NCI-H774 (cell line): ENCODE measurements at places on chromosomes 13 and 19.

DNA sequence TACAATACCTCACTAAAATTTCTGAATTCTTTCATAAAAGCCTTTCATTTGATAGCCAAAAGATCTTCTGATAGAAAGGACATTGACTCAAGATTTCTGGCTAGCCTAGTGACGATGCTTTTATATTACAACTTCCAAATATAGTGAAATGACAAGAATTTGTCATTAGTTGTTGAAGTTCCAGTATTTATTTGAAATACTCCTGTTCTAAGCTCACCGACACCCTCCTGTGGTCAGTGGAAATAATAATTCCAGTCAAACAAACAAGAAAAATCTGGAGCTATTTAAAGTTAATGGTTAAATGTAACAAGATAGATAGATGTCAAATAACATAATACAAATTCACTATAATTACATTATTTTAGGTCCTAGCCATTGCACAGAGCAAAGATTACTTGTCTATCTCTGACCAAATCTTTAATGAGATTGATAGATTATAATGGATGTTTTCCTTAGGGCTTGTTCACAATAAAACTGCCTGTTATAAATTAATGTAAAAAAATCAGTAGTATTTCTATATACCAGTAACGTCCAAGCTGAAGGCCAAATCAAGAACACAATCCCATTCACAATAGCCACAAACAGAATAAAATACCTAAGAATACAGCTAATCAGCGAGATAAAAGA, 195.5 kb downstream of the RGCC start:
- DNase-seq = no peak

- no peak for DNase-seq
Measured at GRCh38 chr13:51793570-51794271, 10.2 kb downstream of the DHRS12 start.

DNA sequence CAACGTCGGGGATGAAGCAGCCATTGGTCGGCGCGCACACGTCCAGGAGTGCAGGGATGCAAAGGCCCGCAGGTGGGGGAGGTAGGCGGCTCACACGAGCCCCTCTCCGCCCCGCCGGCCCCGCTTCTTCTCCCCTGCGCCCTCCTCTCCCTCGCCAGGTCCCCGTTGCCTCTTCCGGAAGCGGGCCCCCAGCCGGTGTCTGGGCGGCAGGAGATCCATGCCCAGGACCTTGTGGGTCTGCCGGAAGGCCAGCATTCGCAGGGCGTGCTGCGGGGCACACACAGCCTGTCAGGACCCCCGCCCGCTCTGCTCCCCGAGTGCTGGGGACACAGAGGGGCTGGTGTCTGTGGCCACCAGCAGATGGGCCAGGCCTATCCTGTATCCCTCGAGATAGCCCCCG, 19.7 kb upstream of the MATK start:
- no peak for DNase-seq

DNA sequence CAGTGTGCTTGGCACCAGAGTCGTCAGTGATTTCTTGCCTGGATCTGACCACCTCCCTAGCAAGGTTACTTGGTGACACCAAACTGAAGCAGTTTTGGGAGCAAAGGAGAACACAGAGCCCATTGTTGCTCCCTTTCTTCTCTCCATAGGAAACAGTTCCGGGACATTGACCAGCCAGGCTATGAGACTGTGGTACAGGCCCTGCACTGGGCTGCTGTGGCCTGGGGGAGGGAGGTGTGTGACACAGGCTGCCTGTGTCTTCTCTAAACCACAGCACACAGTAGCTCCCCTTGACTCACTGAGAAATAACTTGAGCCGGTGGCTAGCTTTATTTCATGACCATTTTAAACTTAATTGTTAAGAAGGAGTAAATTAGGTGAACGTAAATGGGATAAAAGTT, 214.8 kb upstream of the UBL3 start:
- DNase-seq = no peak

- no peak for DNase-seq
Measured at GRCh38 chr19:1238369-1239303, 831 bp upstream of the CBARP start.

- no peak for DNase-seq
Measured at GRCh38 chr13:43482026-43482425, 304.7 kb downstream of the ENOX1 start.

- no peak for DNase-seq
Measured at GRCh38 chr13:77184455-77184854, 142.4 kb downstream of the MYCBP2 start.

GRCh38 chr19:49847731-49848696, 2.9 kb upstream of the PTOV1 start:
- DNase-seq = no peak

GRCh38 chr19:34662919-34663318, 14.0 kb downstream of the SCGB2B2 start:
- no peak for DNase-seq

DNA sequence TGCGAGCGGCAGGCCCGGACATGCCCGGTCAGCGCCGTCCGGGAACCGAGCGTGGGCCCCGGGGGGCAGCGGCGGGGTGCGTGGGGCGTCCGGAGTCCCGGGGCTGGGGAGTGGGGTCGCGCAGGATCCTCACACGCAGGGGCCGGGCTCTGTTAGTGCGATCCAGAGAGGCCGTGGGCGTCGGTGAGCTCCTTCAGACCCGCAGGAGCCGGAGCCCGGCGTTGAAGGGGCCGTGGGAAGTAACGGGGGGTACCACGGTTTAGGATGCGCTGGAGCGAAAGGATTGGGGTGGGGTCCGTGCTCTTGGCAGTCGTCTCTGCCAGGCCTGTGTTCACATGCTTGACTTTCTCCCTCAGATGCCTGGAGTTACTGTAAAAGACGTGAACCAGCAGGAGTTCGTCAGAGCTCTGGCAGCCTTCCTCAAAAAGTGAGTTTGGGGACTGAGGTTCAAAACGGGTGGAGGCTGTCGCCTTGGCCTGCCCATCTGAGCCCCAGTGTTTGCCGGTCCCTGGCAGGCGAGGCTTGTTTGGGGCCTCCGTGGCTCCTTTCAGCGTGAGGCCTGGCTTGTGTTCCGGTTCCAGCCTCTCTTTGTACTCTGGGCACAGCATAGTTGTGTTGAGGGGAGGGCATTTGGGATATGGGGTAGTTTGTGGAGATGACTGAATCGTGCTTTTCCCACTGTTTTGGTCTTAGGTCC, 512 bp downstream of the RPS19 start:
- no peak for DNase-seq

- DNase-seq = no peak
Measured at GRCh38 chr19:50657222-50657669, 8.0 kb downstream of the C19orf81 start.

GRCh38 chr13:72346716-72347115, 380.7 kb downstream of the MZT1 start:
- DNase-seq = no peak

DNA sequence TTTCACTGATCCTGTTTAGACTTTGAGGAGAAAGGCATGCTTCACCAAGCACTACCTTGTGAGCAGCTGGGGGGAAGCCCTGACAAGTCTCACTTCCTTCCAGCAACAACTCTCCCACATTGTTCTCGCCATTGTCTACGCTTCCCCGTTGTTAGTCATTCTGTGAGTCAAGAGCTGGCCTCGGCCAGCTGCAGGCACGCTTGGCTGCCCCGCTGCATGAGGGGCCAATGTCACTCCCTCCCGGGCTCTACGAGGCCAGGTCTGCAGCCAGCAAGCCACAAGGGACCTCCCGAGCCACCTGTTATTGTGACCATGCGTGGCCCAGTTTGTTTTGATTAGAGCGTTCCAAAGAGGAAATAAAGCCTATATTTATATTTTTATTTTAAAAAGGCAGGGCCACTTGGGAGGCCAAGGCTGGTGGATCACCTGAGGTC, 220.9 kb downstream of the FOXO1 start:
- DNase-seq = no peak
